Uterine smooth muscle cell (primary cell): ENCODE measurements at places on chromosomes 3 and 15. TPM values are rescaled to one million over a fixed set of nuclear protein-coding genes. Genes with fewer than 3 reads are reported as not detected.

The ST8SIA2 gene
- under 0.01 TPM in 1 of 2 replicates, not detected in the other for total RNA-seq

The TAGLN3 gene
- 9.2 and 29.5 TPM in 2 replicates for total RNA-seq

The CP gene
- not detected in 2 replicates for total RNA-seq

The OCA2 gene
- not detected in 2 replicates for total RNA-seq

The MAGI1 gene
- 12.7 and 19.6 TPM in 2 replicates for total RNA-seq

The ITPKA gene
- total RNA-seq: 18.1 and 25.0 TPM in 2 replicates

The CCR5 gene
- 0.11 TPM in 1 of 2 replicates, not detected in the other for total RNA-seq

The SNX22 gene
- 0.33 and 0.87 TPM in 2 replicates for total RNA-seq

The SPRED1 gene
- total RNA-seq: 47.0 and 56.8 TPM in 2 replicates

The SLC15A2 gene
- total RNA-seq: 0.11 and 0.75 TPM in 2 replicates

The CFAP100 gene
- total RNA-seq: not detected in 2 replicates

The ARHGEF26 gene
- 2.1 and 2.2 TPM in 2 replicates for total RNA-seq

The TM4SF4 gene
- not detected in 2 replicates for total RNA-seq

The CSTA gene
- total RNA-seq: 0.11 and 1.1 TPM in 2 replicates

The CCR9 gene
- total RNA-seq: not detected in 2 replicates

The THUMPD3 gene
- 60.6 and 69.9 TPM in 2 replicates for total RNA-seq

The FBXW12 gene
- total RNA-seq: not detected in 2 replicates

The B2M gene
- 1,737 and 2,006 TPM in 2 replicates for total RNA-seq

The GOLGA8J gene
- total RNA-seq: under 0.01 and 0.11 TPM in 2 replicates

The PRTG gene
- 1.5 and 3.1 TPM in 2 replicates for total RNA-seq

The DPH3 gene
- total RNA-seq: 15.8 and 19.0 TPM in 2 replicates
